Ascending aorta (tissue), 2 donors: ENCODE measurements at places on chromosomes 1 and 21.
A peak's percentile ranks its signal among the peaks of the same experiment; 100 is the strongest.

DNA sequence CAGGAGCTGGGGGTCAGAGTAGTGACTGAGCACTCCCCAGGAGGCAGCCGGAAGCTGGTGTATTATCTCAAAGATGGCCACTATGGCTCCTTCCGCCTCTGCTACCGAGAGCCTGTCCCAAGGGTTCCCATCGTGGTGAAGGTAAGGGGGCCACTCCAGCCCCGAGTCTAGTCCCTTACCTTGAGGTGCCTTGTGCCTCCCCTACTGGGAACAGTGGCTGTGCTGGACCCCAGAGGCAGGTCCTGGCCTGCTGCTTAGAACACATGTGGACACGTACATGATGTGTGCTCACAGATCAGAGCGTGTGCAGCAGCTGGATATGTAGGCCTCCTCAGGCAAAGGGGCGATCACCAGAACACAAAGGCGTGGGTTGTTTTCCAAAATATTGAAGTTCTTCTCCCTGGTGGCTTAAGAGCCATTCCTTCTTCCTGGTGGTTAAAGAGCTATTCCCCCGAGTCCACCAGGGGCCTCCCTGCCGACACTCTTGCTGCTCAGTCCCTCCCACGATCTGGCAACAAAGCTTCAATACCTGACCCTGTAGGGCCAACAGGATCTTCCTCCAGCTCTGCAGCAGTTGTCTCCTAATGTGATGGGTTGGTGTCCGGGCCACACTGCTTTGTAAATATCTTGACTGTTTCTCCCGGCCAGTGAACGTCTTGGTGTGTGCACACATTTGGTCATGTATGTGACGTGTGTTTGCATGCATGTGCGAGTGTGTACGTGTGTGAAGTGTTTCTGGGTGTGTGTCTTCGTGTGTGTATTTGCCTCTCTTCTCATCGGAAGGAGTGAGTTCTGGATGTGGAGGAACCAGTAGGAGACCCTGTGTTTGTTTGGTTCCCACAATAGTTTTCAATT lies 68.4 kb upstream of the TINAGL1 start:
- no peak for DNase-seq

DNA sequence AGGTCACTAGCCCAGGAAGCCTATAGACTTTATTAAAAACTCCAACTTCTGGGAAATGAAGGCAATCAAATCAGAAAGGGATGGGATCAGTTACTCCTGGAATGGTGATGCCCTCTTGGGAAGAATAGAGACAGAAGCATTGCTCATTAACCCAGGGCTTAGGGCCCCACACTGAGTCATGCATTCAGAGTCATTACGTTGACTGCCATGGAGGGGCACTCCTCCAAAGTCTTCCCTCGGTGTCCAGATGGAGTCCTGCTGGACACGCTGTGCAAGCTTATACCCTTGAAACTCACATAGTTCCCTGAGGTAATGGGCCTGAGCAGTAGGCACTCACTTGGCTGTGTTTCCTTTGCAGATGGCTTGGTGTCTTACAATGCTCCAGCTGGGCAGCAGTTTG lies 35.2 kb upstream of the HSD17B7 start:
- no peak for DNase-seq

- peak; percentile 96 for DNase-seq
Observed at GRCh38 chr1:77682460-77683159, at the start of gene ZZZ3. TSS of gene ZZZ3 (minus strand) at chr1:77682658. CDS start at chr1:77633354, 49,304 bp downstream.

GRCh38 chr1:39348278-39348677 lies 143.2 kb upstream of the BMP8A start:
- no peak for DNase-seq

- DNase-seq = no peak
Observed at GRCh38 chr21:15964236-15964855, 234.6 kb downstream of the USP25 start.

DNA sequence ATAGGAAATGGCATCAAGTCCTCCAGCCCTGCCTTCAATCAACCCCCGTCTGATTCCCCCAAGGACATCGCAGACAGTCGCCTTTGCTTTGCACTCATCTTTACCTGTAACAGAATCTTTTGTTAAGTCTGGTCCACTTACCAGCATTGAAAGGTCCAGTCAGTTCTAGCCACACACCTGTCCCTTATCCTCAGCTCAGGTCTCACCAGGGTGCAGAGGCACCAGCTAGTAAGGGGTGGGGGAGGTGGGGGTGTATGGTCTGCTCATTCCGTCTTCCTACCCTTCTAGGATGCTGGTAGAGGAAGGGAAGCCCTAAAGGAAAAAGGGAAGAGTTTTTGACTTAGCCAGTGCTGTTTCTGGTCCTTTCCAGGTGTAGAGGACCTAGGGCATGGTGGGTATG lies 427.7 kb downstream of the MATN1 start:
- no peak for DNase-seq

DNA sequence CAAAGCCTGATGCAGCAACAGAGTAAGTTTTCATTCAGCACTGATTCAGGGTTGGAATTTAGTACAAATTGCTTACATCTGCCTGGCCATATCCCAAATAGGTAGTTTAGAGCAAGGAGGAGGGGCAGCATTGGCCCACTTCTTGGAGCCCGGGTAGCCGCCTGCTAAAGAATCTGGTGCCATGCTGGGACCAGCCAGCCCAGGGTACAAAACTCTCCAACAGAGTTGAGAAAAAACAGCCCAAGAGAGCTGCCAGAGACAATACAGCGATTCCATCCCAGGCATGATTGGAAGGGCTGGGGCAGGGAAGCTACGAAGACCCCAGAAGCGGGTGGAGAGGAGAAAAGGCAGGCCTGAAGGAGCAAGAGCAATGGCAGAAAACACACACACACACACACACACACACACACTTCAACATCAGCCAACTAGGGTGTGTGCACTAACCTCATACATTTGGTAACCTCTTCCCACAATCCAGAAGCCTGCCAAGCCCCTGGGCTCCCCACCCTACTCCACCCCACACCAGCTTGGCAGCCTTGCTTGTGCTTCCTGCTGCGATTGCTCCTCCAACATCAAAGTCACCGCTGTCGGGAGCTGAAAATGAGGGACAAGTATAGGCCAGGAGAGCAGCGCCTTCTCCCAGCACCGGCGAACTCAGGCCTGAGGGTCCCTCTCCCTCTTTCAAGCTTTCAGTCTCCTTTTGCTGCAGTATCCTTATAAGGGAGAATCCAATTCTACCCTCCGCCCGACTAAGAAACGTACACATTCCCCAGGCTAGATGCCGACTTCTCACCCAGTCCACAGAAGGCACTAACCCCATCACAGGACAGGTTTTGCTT lies 1.2 kb downstream of the PIK3C2B start:
- DNase-seq = no peak

DNA sequence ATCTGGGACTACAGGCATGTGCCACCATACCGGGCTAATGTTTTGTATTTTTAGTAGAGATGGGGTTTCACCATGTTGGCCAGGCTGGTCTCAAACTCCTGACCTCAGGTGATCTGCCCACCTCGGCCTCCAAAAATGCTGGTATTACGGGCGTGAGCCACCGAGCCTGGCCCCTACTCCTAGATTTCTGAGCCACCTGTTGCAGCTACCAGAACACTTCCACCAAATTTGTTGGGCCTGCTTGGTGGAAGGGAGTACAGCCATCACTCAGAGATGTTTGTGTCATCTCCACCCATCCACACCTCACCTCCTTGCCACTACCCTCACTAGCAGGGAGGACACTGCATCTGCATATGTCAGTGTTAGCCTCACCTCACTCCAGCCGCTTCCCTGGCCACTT lies 5.5 kb downstream of the RIMKLA start:
- DNase-seq = no peak

DNA sequence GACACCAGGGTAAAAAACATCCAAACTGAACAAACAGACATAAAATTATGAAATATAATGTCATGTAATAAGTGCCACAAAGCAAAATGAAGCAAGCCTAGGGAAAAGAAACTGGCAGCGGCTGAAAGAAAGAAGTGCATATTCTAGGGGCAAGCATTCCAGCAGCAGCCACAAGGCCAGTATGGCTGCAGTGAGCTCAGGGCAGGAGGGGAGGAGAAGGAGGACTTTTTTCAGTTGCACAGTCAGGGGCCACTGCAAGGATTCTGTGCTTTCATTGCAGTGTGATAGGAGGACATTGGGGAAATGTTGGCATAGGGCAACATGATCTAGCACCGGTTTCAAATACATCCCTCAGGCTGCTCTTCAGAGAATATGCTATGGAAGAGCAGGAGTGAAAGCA lies 263.8 kb downstream of the NEGR1 start:
- no peak for DNase-seq

- DNase-seq = no peak
Observed at GRCh38 chr21:45592208-45592619, 50.0 kb upstream of the SLC19A1 start.
